ENCODE measurements at places on chromosomes 3 and 15. TPM values are rescaled to one million over a fixed set of nuclear protein-coding genes. Genes with fewer than 3 reads are reported as not detected.

DNA sequence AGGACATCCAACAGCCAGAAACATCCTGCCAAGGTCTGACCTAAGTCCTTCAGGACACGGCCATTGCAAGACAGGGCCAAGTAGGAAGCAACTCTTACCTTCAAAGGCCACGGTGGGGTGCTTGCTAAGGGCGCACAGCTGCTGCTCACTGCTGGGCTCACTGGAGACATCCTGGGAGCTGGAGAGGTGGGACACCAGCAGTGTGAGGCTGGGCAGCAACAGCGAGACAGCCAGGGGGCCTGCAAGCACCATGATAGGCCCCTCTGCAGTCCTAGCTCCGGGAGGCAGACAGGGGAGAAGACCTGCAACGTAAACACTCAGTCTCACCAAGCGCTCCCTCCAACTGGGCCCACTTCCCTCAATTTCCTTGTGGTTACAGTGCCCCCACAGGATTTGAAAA lies 79.2 kb downstream of the SEMA5B start:
- H3K36me3 ChIP-seq: no peaks in the 10 kb centered on the region
- H3K4me1 ChIP-seq: no peaks in the 10 kb centered on the region
- no peak overlapping the region for H3K4me3 ChIP-seq
- no peaks in the 10 kb centered on the region for H3K27me3 ChIP-seq
- H3K27ac ChIP-seq: no peak overlapping the region

Gene NTRK3
- 9.8 TPM for polyA plus RNA-seq

DNA sequence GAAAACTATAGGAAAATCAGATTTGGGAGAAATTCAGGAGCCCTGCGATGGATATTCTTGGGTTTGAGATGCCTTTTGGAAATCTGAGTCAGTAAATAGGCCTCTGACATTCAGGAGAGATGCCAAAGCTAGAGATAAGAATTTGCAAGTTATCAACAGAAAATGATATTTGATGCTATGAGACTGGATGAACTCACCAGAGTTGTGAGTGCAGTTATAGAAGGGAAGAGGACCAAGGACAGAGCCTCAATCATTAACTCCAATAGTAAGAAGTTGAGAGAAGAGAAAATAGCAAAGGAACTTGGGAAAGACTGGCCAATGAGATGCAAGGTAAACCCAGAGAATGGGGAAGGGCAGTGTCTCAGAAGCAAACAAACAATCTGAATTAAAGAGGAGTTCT lies 7.9 kb upstream of the ANO10 start:
- no peaks in the 10 kb centered on the region for H3K36me3 ChIP-seq
- H3K27me3 ChIP-seq: no peaks in the 10 kb centered on the region
- no peak overlapping the region for H3K27ac ChIP-seq

DNA sequence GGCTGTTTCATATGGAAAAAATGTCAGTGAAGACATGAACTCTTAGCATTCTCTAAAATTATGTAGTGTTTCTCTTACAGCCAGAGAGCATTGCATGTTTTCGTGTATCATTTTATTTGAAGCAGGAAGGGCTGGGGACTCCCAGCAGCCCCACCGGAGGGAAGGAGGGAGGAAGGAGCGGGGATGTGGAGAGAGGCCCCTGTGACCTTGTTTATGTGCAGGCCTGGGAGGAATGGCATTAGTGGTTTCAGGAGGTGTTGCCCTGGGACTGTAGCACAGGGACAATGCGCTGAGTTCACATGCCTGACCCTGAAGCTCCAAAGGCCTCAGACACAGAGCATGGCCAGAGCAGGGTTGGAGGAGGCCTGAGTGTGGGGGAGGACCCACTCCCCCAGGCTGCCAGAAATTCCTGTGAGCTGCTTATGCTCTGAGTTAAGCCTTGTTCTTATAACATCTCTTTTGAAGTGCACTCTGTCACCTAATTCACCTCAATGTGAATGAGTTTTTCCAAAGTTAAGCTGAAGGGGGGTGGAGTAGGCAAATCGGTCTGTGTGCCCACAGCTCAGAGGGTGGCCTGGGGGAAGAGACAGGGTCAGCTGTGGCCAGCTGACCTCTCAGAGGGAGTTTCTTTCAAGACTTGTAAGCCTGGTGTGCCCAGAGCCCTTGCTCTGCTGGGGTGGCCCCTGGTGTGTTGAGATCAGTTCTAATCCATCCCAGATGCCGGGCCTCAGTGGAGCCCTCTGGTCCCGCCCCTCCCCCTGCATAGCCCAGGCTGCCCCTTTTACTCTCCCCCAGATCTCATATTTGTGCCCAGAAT lies 3.9 kb upstream of the RNU6-1 start:
- no peaks in the 10 kb centered on the region for H3K36me3 ChIP-seq
- no peak for DNase-seq
- peak overlapping the region; percentile 62 for H3K27ac ChIP-seq
- peaks cover under 1% of the 10 kb centered on the region for H3K4me1 ChIP-seq
- H3K27me3 ChIP-seq: no peaks in the 10 kb centered on the region

DNA sequence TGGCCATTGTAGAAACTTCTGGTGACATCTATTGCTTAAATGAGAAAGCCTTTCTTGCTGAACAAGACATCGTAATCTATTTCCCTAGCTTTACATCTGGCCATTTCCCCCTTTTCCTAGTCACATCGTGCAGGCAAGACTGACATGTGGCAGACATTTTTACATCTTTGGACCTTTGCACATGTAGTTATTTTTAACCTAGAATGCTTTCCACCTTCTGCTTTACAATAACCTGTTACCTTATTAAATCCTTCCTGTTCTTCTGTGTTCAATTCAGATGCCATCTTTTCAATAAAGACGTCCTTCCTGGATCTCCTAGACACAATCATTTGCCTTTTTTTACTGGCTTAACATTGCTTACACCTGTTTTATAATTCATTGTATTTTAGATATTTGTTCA lies 343.3 kb downstream of the DIPK2A start:
- no peaks in the 10 kb centered on the region for H3K4me1 ChIP-seq
- no peaks in the 10 kb centered on the region for H3K36me3 ChIP-seq
- no peak overlapping the region for H3K27ac ChIP-seq
- H3K27me3 ChIP-seq: no peaks in the 10 kb centered on the region
- DNase-seq: no peak
- H3K4me3 ChIP-seq: no peak overlapping the region

- no peaks in the 10 kb centered on the region for H3K27me3 ChIP-seq
- no peak for DNase-seq
- H3K36me3 ChIP-seq: no peaks in the 10 kb centered on the region
- H3K27ac ChIP-seq: no peak overlapping the region
Observed at GRCh38 chr3:154132777-154133375, 11.7 kb downstream of the ARHGEF26 start.

- H3K36me3 ChIP-seq: no peaks in the 10 kb centered on the region
- DNase-seq: peak; percentile 65
- no peak overlapping the region for H3K27ac ChIP-seq
- H3K4me1 ChIP-seq: peaks cover 22% of the 10 kb centered on the region
Observed at GRCh38 chr15:93048759-93049161, 40.3 kb downstream of the RGMA start.

- H3K4me3 ChIP-seq: no peak overlapping the region
- no peak for DNase-seq
- no peaks in the 10 kb centered on the region for H3K27me3 ChIP-seq
- no peaks in the 10 kb centered on the region for H3K36me3 ChIP-seq
- no peaks in the 10 kb centered on the region for H3K4me1 ChIP-seq
- H3K27ac ChIP-seq: no peak overlapping the region
Observed at GRCh38 chr3:29005862-29006261, 275.0 kb upstream of the RBMS3 start.

DNA sequence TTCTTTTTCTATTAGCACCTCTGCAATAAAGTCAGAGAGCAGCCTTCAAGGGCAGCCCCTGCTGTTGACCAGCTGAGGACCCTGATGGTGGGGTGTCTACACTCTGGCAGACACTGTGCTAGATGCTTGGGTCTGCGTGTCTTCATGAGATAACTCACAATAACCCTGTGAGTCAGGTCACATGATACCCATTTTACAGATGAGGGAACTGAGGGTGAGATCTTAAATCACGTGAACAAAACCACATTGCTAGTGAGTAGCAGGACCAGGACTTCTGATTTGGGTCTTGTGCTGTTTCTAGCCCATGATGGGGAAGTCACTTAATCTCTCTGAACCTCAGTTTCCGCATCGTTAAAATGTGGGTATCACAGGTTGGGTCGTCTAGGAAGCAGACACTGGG lies 118.5 kb upstream of the LIPC start:
- no peak overlapping the region for H3K27ac ChIP-seq
- no peaks in the 10 kb centered on the region for H3K27me3 ChIP-seq
- no peaks in the 10 kb centered on the region for H3K36me3 ChIP-seq
- no peak for DNase-seq
- H3K4me3 ChIP-seq: no peak overlapping the region
- peaks cover 7% of the 10 kb centered on the region for H3K4me1 ChIP-seq

GRCh38 chr15:83843471-83843871 lies 189.5 kb downstream of the ADAMTSL3 start:
- H3K27me3 ChIP-seq: no peaks in the 10 kb centered on the region
- H3K4me1 ChIP-seq: no peaks in the 10 kb centered on the region
- no peak overlapping the region for H3K4me3 ChIP-seq
- DNase-seq: no peak

Gene GP9
- 2.7 TPM for polyA plus RNA-seq

GRCh38 chr3:173004681-173005080 lies 136.4 kb downstream of the SPATA16 start:
- H3K4me3 ChIP-seq: no peak overlapping the region
- H3K36me3 ChIP-seq: no peaks in the 10 kb centered on the region
- DNase-seq: no peak
- H3K27ac ChIP-seq: no peak overlapping the region

DNA sequence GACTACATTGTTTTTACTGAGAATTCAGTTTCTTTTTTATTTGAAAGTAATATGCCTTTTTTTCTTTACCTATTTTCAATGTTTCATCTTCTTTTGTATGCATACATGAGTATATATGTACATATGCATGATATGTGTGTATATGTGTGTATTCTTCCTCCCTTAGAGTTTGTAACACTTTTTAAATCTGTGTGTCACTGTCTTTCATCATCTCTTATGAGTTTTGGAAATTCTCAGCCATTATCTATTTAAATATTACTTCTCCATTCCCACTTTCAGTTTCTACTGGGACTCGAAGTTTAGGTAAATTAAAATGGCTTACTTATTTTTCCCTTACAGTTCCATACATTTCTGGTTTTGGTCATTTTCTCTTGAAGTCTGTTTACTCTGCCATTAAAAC lies 754.1 kb downstream of the GRM7 start:
- H3K4me1 ChIP-seq: no peaks in the 10 kb centered on the region
- no peaks in the 10 kb centered on the region for H3K36me3 ChIP-seq
- no peak for DNase-seq
- H3K4me3 ChIP-seq: no peak overlapping the region
- no peak overlapping the region for H3K27ac ChIP-seq

DNA sequence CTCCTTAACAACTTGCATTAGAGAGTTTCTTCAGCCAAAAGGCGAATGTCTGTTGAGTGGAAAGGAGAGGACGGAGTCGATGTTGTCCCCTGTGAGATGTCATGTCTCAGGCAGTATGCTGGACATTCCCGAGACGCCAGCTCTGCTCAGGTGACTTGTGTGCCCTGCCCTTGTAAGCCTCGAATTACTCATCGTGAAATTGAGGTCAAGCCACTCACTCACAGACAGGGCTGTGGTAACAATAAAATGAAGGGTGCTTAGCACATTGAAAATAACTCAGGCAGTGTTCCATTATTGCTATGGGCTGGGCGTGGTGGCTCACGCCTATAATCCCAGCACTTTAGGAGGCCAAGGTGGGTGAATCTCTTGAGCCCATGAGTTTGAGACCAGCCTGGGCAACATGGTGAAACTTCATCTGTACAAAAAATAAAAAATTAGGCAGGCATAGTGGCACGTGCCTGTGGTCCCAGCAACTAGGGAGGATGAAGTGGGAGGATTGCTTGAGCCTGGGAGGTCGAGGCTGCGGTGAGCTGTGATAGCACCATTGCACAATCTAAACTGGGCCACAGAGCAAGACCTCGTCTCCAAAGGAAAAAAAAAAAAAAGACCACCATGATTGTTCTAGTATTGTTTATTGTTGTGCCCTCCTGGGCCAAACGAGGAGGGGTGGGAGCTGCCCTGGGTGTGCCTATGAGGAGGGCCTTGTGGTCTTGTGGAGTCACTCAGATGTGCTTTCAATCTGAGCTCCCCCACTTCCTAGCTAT lies 214.4 kb downstream of the THSD4 start:
- H3K27ac ChIP-seq: peak overlapping the region; percentile 7
- no peak overlapping the region for H3K4me3 ChIP-seq
- H3K27me3 ChIP-seq: no peaks in the 10 kb centered on the region
- no peaks in the 10 kb centered on the region for H3K36me3 ChIP-seq
- peak; percentile 47 for DNase-seq

GRCh38 chr3:122497425-122497824 lies 17.3 kb downstream of the KPNA1 start:
- H3K27ac ChIP-seq: no peak overlapping the region
- no peak for DNase-seq
- no peak overlapping the region for H3K4me3 ChIP-seq
- peaks cover 12% of the 10 kb centered on the region for H3K4me1 ChIP-seq

Gene LRRIQ4
- 0.09 TPM for polyA plus RNA-seq

DNA sequence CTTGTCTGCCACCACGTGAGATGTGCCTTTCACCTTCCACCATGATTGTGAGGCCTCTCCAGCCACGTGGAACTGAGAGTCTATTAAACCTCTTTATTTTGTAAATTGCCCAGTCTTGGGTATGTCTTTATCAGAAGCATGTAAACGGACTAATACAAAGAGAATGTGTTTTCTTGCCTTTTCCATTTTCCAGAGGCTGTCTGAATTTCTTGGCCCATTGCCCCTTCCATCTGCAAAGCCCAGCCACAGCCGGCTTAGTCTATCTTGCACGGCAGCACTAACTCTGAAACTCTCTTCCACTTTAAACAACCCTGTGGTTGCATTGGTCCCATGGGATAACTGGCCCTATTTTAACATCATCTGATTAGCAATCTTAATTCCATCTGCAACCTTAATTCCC lies 215.3 kb downstream of the LRTM1 start:
- no peak overlapping the region for H3K4me3 ChIP-seq
- H3K36me3 ChIP-seq: no peaks in the 10 kb centered on the region
- H3K27me3 ChIP-seq: no peaks in the 10 kb centered on the region
- no peak for DNase-seq
- no peaks in the 10 kb centered on the region for H3K4me1 ChIP-seq

DNA sequence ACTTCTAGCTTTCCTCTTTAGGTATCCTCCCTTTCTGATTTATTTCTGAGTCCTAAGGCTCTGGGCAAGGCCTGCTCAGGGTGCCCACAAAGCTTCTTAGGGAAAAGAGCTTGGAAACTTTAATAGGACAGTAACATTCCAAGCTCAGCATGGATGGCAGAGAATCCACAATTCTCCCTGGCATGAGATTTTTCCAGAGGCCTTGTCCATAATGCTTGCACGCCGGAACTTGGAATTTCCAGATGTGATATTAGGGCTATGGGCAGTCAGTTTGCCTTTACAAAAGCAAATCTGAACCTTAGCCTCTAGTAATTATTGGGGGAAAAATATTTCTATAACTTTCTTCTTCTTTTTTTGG lies 139.0 kb upstream of the RBMS3 start:
- peaks cover 9% of the 10 kb centered on the region for H3K4me1 ChIP-seq
- H3K4me3 ChIP-seq: no peak overlapping the region
- DNase-seq: no peak
